ENCODE measurements at places on chromosomes 12 and 14.

DNA sequence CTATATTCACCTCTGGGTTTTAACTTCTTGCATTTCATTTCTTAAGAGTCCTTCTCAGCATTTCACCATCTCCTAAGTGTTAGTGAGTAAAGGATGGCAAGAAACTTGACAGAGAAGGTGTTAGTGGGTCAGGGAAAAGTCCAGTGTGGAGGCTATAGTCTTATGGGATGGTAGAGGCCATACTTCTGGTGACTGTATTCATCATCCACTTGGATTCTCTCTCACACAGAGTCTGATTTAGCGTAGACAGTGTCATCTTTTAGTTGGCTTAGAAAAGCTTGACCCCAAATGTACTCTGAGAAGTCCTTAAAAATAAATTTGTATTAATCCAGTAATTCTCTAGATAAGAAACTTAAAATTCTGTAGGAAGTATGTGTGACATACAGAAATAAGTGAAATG is 232.4 kb upstream of the FBXO33 start:
- DNase-seq = no peak

- no peak for DNase-seq
Observed at GRCh38 chr14:63624203-63624602, 17.5 kb downstream of the WDR89 start.

- no peak for DNase-seq
Observed at GRCh38 chr14:77917491-77918201, 117.7 kb downstream of the ADCK1 start.

DNA sequence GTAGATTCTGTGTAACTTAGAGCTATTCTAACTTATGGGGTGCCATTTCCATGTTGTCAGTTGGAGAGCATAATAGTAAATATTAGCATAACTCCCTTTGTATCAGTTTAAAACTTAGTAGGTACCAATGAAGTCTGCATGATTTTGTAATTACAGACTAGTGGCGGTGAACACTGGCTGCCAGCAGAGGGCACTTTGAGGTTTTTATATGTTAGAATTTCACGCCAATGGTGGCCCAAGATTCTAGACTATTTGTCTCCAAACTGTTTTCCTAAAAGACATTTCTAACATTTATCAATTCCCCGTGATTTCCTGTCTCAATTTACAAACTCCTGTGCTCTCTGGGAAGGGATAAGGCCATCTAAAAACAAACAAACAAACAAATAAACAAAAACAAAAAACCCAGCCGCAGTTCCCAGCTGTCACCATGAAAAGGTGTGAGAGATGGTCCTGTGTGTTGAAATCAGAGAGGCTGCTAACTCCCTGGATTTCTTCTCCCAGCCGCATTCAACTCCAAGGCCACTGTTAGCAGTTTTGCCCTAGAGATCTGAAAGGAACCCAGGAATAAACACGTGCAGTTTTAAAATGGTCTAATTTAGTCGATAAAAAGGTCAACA is 57.6 kb downstream of the BRMS1L start:
- no peak for DNase-seq

DNA sequence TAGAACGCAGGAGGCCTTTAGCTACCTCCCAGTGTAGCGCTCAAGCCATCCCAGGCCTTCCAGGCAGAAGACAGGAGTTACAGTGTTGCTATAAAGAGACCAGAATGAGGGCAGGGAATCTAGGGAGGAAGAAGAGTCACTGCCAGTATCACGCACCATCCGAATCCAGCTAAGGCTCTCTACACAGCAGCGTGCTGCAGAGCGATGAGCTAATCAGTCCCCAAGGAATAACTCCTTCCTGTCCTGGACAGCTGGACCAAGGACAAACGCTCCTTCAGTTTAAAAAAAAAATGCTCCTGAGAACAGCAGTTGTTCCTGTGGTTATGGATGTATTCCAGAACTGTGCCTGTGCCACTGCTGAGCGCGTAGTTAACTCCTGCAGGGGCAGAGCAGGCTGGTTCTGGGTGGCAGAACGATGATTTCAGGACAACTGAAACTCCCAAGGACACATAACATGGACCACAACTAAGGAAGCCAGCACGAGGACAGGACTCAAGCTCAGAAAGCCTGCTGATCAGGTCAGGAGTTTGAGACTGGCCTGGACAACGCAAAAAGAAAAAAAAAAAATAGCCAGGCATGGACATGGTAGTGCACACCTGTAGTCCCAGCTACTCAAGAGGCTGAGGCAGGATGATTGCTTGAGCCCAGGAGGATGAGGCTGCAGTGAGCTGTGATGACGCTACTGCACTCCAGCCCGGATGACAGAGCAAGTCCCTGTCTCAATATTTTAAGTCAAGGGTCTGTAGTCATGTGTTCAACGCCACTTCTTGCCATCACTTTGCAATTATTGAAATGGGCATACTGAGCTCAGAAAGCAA is 2.6 kb downstream of the IFFO1 start:
- no peak for DNase-seq

GRCh38 chr12:103727638-103728037 is 113.4 kb downstream of the NT5DC3 start:
- DNase-seq = no peak

DNA sequence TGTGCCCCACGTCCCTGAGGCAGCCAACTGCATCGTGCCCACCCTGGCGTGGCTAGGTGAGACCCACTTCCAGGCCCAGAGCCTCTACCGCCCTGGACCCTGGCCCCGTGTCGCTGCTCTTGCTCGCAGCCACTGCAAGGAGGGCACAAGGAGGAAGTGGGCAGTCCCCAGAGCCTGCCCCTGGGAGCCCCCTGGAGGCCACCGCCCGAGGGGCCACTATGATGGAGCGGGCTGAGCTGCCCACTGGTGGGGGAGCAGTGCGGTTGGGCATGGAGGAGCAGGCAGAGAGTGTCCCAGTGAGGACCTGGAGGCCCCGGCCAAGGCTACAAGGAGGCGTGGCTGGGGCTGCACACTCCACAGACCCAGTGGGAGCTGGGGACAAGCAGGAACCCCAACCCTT is 323.6 kb downstream of the PCNX1 start:
- DNase-seq = peak; percentile 62

DNA sequence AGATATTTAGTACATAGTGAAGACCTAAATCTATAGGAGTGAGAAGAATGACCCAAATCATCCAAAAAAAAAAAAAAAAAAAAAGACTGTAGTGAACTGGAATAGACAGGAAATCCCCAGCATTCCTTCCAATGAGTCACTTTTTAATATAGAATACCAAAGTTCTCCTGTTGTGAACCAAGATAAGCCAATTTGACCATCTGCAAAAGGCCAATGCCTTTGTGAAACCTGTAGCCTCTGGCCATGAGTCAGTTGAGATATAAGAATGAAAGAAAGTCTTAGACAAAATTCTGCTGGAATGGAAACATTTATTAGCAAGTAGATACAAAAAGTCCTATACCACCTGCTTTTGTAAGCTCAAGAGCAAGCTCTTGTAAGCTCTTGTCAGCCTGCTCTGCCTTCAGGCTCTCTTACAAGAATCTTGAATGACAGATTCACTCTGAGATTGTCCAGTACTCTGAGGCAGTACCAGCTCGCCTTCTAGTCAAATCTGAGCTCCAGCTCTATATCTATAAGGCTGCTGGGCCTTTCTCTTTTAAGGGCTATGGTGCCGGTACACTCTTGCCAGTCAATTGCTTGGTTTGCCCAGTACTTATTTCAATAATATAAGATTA is 243.0 kb upstream of the TMTC1 start:
- no peak for DNase-seq
